ENCODE measurements at places on chromosomes 1 and 21. TPM values are rescaled to one million over a fixed set of nuclear protein-coding genes. Genes with fewer than 3 reads are reported as not detected.

- DNase-seq: no peak
These were observed 88.6 kb upstream of the LMO4 start for GRCh38 chr1:87239997-87240605.

The LCE1C gene
- total RNA-seq: not detected

DNA sequence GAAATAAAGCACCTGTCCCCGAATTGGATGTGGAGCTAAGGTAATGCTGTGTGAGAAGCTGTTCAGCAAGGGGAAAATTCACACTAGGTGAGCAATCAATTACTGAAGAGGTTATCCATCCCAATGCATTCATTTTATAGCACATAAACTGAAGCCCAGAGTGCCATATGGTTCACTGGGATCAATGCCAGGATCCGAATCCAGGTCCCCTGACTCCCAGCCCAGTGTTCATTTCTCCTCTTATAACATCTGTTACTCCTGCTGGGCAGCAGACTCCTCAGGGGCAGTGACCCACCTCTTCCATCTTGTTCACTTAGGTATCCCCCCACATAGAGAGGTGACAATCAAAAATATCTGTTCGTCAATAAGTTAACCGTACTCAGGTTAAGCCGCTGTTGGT lies 13.2 kb upstream of the SEC16B start:
- DNase-seq: no peak

GRCh38 chr1:145997016-145997717 lies 788 bp upstream of the TXNIP start:
- peak; percentile 58 for DNase-seq

The F13B gene
- not detected for total RNA-seq

GRCh38 chr1:203150511-203151297 lies 23.2 kb downstream of the ADORA1 start:
- DNase-seq: no peak

The PALMD gene
- total RNA-seq: 80.7 TPM

GRCh38 chr1:180503280-180503862 lies 994 bp upstream of the ACBD6 start:
- DNase-seq: no peak

DNA sequence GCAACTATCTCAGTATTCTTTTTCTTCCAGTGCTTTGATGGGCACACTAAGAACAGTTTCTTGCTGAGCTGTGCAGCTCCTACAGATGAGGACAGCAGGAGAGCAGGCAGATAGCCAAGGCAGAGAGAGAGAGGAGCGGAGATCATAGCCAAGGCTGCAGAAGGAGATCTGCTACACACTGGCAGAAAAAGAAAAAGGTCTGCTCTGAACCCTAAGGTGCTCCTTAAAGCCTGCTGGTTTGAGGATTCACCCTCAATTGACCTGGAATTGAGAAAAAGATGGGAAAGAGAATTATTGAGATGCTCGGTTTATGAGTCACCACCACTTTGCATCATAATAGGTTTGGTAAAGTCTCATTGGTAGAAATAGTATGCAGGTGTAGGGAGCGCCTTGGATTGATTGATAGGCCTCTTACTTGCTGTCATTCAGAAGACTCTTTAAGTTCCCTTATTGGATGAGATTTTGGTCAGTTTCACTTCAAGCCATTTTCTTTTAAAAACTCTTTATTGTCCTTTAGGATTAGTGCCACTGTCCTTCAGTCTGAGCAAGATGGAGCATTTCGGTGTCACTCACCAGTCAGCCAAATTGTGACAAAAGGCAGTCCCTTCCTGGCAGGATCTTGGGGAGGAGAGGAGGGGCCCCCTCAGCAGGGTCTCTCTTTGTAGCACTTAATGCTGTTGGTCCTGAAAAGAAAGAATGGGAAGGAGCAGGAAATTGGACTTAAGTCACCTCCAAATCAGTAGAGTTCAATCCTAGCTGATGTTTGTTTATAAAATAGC lies 685.0 kb downstream of the ADGRL2 start:
- DNase-seq: peak; percentile 33

GRCh38 chr1:155253797-155254196 lies 1.5 kb downstream of the ENTREP3 start:
- no peak for DNase-seq

GRCh38 chr1:238664139-238664538 lies 722.2 kb upstream of the CHRM3 start:
- no peak for DNase-seq

The USH2A gene
- total RNA-seq: 3.9 TPM

- DNase-seq: no peak
These were observed 494 bp upstream of the PIP5K1A start for GRCh38 chr1:151197863-151198253.

DNA sequence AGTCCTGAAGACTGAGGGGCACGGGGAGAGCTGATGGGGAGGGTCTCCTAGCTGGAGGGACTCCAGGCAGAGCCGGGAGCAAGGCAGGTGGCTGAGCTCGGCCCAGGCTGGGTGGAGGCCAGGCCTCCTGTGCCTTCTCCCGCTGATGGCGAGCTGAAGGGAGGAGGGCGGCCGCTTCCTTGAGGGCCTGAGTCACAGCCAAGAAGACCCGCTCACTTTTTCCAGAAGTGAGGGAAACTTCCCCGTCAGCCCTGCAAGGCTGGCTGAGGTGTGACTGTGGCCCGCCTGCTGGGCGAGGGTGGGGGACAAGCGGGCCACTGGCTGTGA lies 1.7 kb upstream of the VWA1 start:
- peak; percentile 76 for DNase-seq

DNA sequence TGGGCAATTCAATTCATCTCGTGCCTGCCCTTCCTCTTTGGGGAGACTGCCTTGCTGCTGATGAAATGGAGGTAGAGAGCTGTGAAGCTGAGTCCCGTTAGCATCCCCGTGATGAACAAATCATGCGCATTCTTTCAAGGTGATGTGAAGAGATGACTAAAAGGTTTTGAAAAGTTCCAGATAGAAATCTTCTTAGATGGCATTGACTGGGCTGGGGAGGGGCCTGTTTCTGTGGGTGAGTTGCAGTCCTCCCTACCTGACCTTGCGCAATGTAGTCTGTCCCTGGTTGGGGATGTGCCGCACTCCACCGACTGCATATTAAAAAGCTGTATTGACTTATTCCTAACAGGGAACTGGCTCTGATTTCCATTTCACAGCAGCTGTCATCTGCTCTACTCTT lies 49.6 kb downstream of the ST6GALNAC3 start:
- DNase-seq: no peak

DNA sequence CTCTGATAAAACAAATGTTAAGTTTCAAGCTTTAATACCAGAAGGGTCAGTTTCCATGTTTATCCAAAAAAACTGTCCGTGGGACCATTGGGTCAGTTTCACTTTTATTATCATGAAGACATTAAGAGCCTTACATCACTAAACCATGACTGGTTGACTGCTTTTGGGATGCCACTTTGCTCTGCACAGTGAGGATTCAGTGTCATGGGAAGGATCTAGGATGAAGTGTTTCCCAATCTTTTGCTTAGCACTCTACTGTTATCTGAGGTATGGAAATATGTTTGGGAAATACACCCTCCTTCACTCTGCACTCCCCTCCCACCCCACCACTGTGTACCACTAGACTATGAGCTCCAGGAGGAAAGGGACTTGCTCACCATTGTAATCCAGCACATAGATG lies 16.3 kb downstream of the RPS6KC1 start:
- DNase-seq: no peak

DNA sequence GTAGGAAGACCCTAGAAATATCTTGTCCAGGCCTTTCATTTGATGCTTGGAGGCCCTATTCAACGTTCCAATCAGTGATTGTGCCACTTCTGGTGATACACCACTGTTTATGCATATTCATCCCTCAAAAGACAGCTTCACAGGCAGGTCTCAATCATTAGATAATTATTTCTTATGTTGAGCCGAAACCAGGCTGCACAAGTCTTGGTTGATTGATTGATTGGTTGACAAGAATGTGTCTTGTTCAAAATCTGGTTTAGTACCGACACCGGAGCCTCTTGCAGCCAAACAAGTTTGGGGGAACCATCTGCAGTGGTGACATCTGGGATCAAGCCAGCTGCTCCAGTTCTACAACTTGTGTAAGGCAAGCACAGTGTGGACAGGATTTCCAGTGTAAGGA lies 20.1 kb downstream of the C8A start:
- DNase-seq: no peak

The TDRD10 gene
- 3.6 TPM for total RNA-seq

The TCHHL1 gene
- total RNA-seq: not detected

The AKT3 gene
- total RNA-seq: 27.6 TPM

- DNase-seq: no peak
These were observed 107.4 kb downstream of the MATN1 start for GRCh38 chr1:30615816-30616590.

DNA sequence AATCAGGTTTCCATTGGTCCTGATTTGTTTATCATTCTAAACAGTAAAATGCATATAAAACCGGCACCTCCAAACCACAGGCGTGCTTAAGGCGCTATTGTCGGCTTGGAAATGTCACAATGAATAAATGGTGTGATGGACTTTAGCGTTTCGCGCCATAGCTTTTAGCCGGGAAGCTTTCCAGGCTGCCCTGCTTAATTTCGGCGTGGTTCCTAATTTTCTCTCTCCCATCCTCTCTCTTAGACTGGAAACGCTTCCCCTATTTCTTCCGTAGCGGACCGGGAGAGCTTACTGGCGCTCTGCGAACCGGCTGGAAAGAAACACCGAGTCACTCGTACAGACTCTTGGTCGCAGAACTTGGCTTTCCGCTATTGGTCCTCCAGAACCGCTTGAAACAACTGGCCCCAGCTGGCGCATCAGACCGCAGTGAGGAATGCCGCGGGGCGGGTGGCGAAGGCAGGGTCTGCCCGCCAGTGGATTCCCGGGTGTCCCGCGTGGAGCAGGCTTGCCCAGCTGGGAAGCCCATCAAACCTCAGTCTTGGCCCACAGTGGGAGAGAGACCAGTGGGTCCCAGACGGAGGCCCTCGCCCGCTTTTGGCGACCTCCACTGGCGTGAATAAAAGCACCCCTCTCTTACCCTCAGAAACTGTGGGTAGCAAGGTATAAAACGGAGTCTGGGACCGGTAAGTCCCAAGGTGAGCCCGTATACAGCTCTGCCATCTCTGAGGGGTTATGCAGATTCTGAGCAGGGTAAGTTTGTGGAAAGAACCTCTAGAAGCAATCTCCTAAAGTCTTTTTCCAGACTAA lies 4.0 kb upstream of the LHX8 start:
- no peak for DNase-seq

DNA sequence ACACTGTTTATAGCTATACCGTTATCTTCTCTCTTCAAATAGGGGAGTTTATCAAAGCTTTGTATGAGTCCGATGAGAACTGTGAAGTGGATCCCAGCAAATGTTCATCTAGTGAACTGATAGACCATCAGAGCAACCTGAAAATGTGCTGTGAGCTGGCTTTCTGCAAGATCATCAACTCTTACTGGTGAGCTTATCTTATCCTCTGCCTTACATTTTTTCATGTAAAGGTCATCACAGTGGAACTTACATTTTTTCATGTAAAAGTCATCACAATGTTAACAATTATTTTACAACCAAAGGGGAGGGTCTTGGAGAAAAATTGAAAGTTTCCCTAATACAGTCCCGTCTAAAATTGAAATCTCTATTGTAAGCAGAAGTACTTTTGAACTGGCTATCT lies 45.2 kb downstream of the CLEC20A start:
- DNase-seq: no peak

The C1orf94 gene
- not detected for total RNA-seq

Data from left cardiac atrium (tissue), 4 donors.